ENCODE measurements at places on chromosomes 2 and 18. TPM values are rescaled to one million over a fixed set of nuclear protein-coding genes. Genes with fewer than 3 reads are reported as not detected.

Gene ADGRF3
- 0.26 TPM for polyA plus RNA-seq

Gene TRIM43
- polyA plus RNA-seq = not detected

Gene EVX2
- polyA plus RNA-seq = not detected

Gene GRHL1
- polyA plus RNA-seq = 0.64 TPM

Gene OSR1
- 0.04 TPM for polyA plus RNA-seq

Gene CTAGE1
- polyA plus RNA-seq = not detected

Gene APOB
- polyA plus RNA-seq = 0.02 TPM

Gene ZBTB14
- polyA plus RNA-seq = 13.5 TPM

Gene FEV
- not detected for polyA plus RNA-seq

Gene KCNE4
- 1.7 TPM for polyA plus RNA-seq

Gene SATB2
- polyA plus RNA-seq = 0.39 TPM

Gene M1AP
- 0.26 TPM for polyA plus RNA-seq

Gene NR4A2
- 0.64 TPM for polyA plus RNA-seq

Gene ATRAID
- 85.1 TPM for polyA plus RNA-seq

Gene NEB
- polyA plus RNA-seq = 3.2 TPM

Gene ATOH8
- polyA plus RNA-seq = 9.4 TPM

Gene BMP10
- polyA plus RNA-seq = not detected

Gene CAPN14
- polyA plus RNA-seq = 0.64 TPM

Gene HOXD9
- 1.2 TPM for polyA plus RNA-seq

Gene ASAP2
- 1.6 TPM for polyA plus RNA-seq

Gene IL1RL1
- polyA plus RNA-seq = 0.16 TPM

Measured in spleen (tissue), 13 donors.